ENCODE measurements at places on chromosomes 2 and 18. TPM values are rescaled to one million over a fixed set of nuclear protein-coding genes. Genes with fewer than 3 reads are reported as not detected.

The SP9 gene
- total RNA-seq, result not detected

The NEB gene
- total RNA-seq, result 3.3 TPM

The RFTN2 gene
- total RNA-seq, result 0.14 TPM

The CD226 gene
- total RNA-seq, result 0.34 TPM

The ABCG8 gene
- not detected for total RNA-seq

The TCF23 gene
- not detected for total RNA-seq
